ENCODE measurements at places on chromosomes 6 and 20.

- DNase-seq: no peak
Measured at GRCh38 chr20:61353261-61354000, 101.4 kb downstream of the CDH4 start.

DNA sequence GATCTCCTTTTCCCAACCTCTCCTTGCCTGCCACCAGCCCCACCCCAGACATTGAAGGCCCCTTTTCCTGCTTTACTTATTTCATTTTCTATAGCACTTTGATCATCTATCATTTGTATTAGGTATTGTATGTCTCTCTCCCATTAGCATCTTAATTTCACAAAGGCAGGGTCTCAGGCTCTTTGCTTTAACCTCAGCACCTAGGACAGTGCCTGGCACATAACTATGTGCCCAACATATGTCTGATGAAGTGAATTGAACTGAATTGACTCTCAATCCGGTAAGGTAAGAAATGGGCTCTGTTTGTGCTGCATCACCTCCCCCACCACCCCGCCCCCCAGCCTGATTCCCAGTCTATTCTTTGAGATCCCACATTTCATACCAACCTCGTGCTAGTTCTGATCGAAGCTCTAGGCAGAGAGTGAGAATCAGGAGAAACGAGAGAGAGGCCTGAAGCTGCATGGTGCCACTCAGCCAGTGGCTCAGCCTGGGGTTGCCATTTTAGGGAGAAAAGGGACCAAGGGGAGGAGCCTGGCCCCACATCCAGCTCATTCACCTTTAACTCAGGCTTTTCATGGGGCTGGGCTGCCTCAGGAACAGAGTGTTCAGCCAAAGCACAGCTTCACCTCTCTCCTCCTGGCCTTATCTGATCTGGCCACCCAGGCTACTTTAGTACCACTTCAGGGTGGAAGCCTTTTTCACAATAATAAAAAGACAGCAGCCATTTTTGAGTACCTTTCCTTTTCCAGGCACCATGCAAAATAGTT lies at the start of gene SPINT3:
SPINT3 (minus strand) TSS at position 476 of the 767 bp plus-strand sequence; CDS start at position 462, 14 bp downstream.
- no peak for DNase-seq

GRCh38 chr20:35638751-35639150 lies 23.1 kb downstream of the SPAG4 start:
- DNase-seq: no peak

DNA sequence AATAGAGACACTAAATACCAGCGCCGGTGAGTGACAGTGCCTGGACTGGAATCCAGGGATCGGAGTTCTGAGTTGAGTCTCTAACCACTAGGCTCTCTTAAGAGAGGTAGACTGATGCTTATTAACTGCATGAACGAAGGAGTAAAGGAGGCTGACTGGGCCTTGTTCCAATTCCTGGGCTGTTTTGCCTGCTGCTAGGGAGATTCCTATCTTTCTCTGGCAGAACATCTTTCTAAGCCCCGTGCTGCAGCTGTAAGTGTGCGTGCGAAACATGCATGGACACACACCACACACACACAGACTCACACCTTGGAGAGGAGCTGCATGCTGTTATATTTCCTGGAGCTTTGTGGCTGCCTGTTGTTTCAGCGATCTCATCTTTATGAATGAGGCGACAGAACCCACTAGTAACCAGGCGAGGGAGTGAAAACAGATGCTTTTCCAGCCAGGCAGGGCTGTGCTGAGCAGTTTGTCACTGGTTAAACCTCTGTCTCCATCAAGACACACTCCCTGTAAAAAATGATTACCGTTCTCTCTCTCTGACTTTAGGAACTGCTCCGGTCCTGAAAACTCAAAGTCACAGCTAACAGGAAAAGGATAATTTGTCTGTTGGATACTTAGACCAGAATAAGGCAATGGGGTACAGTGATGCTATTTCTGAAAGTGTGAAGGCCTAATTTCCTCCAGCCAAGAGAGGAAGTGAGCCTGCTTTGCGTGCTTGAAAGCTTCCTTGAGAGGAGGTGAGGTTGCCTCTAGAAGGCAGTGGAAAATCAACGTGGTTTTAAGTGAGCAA lies 157.4 kb upstream of the ZNF217 start:
- no peak for DNase-seq

GRCh38 chr6:52423971-52424381 lies 3.8 kb downstream of the EFHC1 start:
- DNase-seq: no peak

DNA sequence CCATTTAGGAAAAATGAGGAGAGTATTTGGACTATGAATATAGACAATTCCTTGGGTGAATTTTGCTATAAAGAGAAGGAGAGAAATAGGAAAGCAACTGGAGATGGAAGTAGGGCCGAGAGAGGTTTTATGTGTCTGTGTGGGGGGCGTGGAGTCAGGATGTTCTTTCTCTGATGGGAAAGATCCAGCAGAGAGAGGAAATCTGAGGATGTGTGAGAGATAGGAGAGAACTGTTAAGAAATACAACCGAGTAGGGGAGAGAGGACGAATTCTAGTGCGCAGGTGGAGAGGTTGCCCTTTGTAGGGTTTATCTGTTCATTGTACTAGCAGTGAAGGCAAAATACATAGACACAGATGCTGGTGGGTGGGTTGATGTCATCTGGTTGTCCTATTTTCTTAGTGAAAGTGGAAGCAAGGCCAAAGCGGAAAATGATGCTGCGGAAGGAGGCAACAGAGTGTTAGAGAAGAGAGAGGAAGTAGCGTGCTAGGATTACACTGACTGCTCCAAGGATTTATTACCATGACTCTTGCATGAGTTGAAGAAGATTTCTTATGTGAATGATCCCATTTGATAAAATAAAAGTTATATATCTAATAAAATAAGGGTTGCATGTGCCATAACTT lies 57.7 kb downstream of the CLVS2 start:
- DNase-seq: no peak

- no peak for DNase-seq
Measured at GRCh38 chr6:130396722-130397121, 30.9 kb downstream of the TMEM200A start.
